ENCODE measurements at places on chromosomes 13 and 19. TPM values are rescaled to one million over a fixed set of nuclear protein-coding genes. Genes with fewer than 3 reads are reported as not detected.

- H3K27me3 ChIP-seq = peaks cover 4% of the 10 kb centered on the region
- H3K4me1 ChIP-seq = no peaks in the 10 kb centered on the region
- H3K27ac ChIP-seq = no peak overlapping the region
- DNase-seq = no peak
- H3K4me3 ChIP-seq = no peak overlapping the region
- H3K36me3 ChIP-seq = no peaks in the 10 kb centered on the region
These were observed 7.6 kb downstream of the ERICH6B start for GRCh38 chr13:45607931-45608330.

GRCh38 chr13:99446242-99446641, 55.0 kb upstream of the TM9SF2 start:
- no peaks in the 10 kb centered on the region for H3K4me1 ChIP-seq
- no peaks in the 10 kb centered on the region for H3K27me3 ChIP-seq
- no peaks in the 10 kb centered on the region for H3K36me3 ChIP-seq
- DNase-seq = no peak
- H3K4me3 ChIP-seq = no peak overlapping the region

GRCh38 chr13:67736646-67737420, 506.7 kb upstream of the PCDH9 start:
- H3K4me3 ChIP-seq = no peak overlapping the region
- no peaks in the 10 kb centered on the region for H3K27me3 ChIP-seq
- no peaks in the 10 kb centered on the region for H3K36me3 ChIP-seq
- no peaks in the 10 kb centered on the region for H3K4me1 ChIP-seq
- DNase-seq = no peak

GRCh38 chr13:28449826-28450773, 44.8 kb downstream of the FLT1 start:
- H3K4me1 ChIP-seq = no peaks in the 10 kb centered on the region
- no peak for DNase-seq
- no peak overlapping the region for H3K4me3 ChIP-seq
- H3K27ac ChIP-seq = no peak overlapping the region
- H3K27me3 ChIP-seq = no peaks in the 10 kb centered on the region
- H3K36me3 ChIP-seq = no peaks in the 10 kb centered on the region

- H3K4me3 ChIP-seq = no peak overlapping the region
- no peaks in the 10 kb centered on the region for H3K4me1 ChIP-seq
- no peak overlapping the region for H3K27ac ChIP-seq
- no peaks in the 10 kb centered on the region for H3K27me3 ChIP-seq
- no peak for DNase-seq
These were observed 872.1 kb upstream of the PCDH20 start for GRCh38 chr13:62287764-62288163.

- peaks cover 7% of the 10 kb centered on the region for H3K4me1 ChIP-seq
- no peak overlapping the region for H3K4me3 ChIP-seq
- no peak for DNase-seq
- no peaks in the 10 kb centered on the region for H3K36me3 ChIP-seq
These were observed 15.7 kb downstream of the RANBP3 start for GRCh38 chr19:5961969-5962945.

DNA sequence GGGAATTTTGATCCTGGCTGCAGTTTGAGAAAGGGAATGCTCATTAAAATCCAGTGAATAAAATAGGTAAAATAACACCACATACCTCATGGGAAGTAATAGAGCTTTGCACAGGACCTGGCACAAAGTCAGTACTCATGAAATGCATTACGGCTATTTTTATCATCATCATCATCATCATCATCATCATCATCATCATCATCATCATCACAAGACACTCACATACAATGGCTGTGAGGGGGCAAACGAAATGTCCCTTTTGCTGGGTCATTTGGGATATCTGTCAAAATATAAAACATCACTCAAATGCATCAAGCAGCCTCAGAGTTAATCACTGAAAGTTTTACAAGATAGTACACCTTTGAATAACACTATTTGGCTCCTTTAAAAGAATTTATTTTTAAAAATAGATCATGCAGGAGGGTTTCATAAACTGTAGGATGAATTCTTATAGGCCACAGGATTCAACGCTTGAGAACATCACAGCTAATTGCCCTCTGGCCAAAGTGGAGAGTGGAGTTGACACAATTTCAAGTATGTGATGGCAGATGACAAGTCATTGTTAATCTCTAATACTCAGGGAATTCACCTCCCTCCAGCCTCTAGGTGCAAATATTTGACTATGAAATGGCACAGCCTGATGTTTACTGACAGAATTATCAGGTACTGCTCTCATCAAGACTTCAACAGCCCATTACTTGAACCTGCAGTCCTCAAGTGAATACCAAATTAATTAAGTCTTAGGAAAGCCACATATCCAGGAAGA, 14.2 kb upstream of the ZNF599 start:
- DNase-seq = no peak
- H3K27me3 ChIP-seq = no peaks in the 10 kb centered on the region
- no peak overlapping the region for H3K4me3 ChIP-seq
- no peak overlapping the region for H3K27ac ChIP-seq
- no peaks in the 10 kb centered on the region for H3K36me3 ChIP-seq

GRCh38 chr19:1650650-1651567, 1.5 kb downstream of the TCF3 start:
- peak overlapping the region; percentile 68 for H3K4me3 ChIP-seq
- no peaks in the 10 kb centered on the region for H3K36me3 ChIP-seq
- peak overlapping the region; percentile 80 for H3K27ac ChIP-seq
- DNase-seq = no peak

GRCh38 chr13:35781036-35782000, 304.8 kb upstream of the MAB21L1 start:
- no peak overlapping the region for H3K4me3 ChIP-seq
- no peak for DNase-seq
- no peaks in the 10 kb centered on the region for H3K36me3 ChIP-seq
- H3K27ac ChIP-seq = no peak overlapping the region
- no peaks in the 10 kb centered on the region for H3K27me3 ChIP-seq

DNA sequence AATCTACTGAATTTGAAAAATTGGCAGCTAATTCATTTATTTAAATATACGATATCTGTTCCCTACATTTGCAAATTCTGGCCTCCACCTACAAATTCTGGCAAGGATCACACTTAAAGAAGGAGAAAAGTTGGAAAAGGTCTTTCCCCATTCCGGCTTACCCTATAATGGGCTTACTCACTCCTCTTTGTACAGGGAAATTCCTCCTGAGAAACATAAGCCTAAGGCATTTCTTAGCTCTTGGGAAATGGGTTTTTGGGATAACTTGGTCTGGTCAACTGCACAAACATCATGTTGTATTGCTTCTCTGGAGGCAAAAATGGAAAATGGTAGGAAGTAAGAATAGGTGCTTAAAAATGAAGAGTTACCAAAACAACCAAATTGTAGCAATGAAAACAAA, 25.5 kb downstream of the KCTD12 start:
- H3K27ac ChIP-seq = no peak overlapping the region
- no peaks in the 10 kb centered on the region for H3K27me3 ChIP-seq
- H3K4me3 ChIP-seq = no peak overlapping the region

INSR gene
- 2.5 TPM for total RNA-seq

HSD11B1L gene
- 6.0 TPM for total RNA-seq

BORA gene
- 8.0 TPM for total RNA-seq

PSG2 gene
- total RNA-seq = not detected

MED25 gene
- 52.4 TPM for total RNA-seq

Data from Panc1 (cell line).